ENCODE measurements at places on chromosomes 7 and 10.

DNA sequence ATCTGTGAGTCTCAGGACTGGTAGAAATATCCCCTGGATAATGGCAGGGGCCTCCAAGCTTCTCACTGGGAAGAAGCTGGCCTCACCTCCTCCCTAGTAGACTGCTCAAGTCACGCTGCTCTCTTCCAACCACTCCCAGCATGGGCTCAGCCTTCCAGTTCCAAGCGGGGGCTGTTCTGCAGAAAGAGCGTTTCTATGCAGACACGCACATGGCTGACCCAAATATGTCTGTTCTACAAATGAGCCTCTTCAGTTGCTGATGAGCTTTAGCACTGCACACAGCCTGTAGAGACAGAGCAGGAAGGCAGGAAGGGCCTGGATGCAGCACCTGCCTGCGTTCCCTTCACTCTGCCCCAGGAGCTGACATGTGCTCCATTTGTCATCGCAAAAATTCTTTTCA is 523.9 kb upstream of the MGMT start:
- DNase-seq, result no peak

DNA sequence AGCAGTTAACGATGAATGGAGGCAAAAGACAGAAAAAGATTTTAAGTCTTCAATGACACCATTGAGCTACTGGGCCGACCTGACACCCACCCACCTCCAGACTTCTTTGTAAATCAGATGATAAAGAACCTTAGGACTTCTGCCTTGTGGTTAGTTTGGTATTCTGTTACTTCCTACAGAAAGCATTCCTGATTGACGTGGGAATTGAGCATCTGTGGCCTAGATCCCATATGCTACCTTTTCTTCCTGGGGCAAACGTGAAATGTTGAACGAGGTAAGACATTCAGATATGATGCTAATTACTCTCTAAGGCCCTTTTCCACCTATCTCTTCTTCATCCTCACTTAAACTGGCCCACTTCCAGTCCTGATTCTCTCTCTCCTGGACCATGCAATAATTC is 10.2 kb downstream of the PRLHR start:
- DNase-seq, result no peak

- no peak for DNase-seq
These were observed 117.7 kb downstream of the APBB1IP start for GRCh38 chr10:26555719-26556368.

GRCh38 chr7:55134359-55134725 is 115.5 kb downstream of the EGFR start:
- no peak for DNase-seq

DNA sequence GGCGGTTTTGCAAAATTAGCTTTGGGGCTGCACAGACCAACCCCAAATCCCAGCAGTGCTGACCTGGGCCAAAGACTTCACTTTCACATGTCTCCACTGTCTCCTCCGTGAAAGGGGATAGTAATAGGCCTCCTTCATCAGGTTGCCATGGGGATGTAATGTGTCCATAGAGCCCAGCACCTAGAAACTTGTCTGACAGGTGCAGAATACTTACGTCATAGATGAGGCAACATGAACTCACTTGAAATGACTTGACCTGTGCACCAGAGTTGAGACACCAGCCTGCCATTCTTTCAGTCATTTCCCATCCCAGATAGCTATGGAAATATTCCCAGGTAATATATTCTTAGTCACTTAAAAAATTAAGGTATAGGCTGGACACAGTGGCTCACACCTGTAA is 94.2 kb downstream of the INSYN2A start:
- DNase-seq, result no peak

GRCh38 chr10:129517680-129518057 is 50.6 kb downstream of the MGMT start:
- DNase-seq, result no peak

GRCh38 chr7:33190688-33191304 is 61.4 kb downstream of the BBS9 start:
- DNase-seq, result no peak

- DNase-seq, result peak; percentile 11
These were observed 1.5 kb downstream of the IL6 start for GRCh38 chr7:22728401-22729029.

- peak; percentile 18 for DNase-seq
These were observed 99.8 kb upstream of the AGBL3 start for GRCh38 chr7:134886353-134887057.

DNA sequence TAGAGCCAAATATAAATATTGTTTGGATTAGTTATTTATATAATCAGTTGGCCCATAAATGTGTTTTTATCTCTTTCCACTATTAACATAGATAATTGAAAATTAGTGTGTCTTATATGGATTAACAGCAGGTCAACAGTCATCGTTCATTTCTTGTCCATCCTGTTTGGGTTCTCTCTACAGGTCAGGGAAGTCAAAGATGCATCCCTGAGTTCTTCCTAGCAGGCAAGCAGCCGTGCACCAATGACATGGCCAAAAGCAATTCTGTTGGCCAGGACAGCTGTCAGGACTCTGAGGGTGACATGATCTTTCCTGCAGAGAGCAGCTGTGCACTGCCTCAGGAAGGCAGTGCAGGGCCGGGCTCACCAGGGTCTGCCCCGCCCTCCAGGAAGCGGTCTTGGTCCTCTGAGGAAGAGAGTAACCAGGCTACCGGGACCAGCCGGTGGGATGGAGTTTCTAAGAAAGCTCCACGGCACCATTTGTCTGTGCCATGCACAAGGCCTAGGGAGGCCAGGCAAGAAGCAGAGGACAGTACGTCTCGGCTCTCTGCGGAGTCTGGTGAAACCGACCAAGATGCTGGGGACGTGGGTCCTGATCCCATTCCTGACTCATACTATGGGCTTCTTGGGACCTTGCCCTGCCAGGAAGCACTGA is 15.9 kb downstream of the FBH1 start:
- DNase-seq, result no peak

GRCh38 chr7:132422502-132423111 is 153.7 kb downstream of the PLXNA4 start:
- no peak for DNase-seq

DNA sequence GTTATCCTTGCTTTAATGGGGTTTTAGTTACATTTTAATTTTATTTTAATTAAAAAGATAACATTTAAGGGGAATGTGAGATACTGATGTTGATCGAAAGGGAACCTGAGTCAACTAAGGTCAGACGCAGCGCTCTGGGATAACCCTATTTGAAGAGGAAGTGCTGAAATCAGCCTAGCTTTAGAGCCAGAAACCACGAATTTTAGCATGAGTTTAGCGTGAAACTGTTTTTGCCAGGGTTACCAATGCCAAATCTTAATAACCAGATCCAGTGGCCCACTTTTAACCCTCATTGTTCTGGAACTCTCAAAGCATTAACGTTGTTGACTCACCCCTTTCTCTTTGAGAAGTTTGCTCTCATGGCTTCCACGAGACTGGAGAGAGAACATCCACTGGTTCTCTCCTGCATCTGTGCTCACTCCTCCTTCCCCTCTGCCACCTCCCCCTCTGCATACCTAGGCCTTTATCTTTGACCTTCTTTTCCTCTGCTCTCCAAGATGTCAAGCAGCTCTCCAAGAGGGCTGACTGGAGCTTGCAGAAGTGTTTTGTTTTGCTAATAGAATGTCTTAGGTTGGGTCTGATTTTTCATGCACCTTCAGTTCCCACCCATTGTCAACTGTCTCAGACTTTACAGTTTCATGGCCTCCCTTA is 198.3 kb upstream of the CELF2 start:
- DNase-seq, result no peak

GRCh38 chr7:67854221-67855178 is 857.9 kb downstream of the TYW1 start:
- no peak for DNase-seq

DNA sequence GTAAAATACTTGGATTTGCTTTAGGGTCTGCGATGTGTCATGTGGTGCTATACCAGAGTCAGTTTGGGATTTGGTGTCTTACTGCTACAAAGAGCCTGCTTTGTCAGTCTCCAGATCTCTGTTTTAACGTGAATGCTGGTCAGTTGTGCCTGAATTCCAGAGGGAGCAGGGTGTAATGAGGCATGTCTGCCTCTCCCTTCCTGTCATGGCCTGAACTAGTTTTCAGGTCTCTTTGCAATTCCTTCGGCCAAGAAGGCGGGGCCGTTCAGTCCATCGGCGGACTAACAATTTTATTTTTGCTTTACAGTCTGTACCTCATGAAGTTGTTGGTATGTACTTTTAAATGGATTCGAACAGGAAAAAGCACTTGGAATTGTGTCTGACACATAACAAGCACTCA is 465.1 kb upstream of the ADARB2 start:
- DNase-seq, result no peak

DNA sequence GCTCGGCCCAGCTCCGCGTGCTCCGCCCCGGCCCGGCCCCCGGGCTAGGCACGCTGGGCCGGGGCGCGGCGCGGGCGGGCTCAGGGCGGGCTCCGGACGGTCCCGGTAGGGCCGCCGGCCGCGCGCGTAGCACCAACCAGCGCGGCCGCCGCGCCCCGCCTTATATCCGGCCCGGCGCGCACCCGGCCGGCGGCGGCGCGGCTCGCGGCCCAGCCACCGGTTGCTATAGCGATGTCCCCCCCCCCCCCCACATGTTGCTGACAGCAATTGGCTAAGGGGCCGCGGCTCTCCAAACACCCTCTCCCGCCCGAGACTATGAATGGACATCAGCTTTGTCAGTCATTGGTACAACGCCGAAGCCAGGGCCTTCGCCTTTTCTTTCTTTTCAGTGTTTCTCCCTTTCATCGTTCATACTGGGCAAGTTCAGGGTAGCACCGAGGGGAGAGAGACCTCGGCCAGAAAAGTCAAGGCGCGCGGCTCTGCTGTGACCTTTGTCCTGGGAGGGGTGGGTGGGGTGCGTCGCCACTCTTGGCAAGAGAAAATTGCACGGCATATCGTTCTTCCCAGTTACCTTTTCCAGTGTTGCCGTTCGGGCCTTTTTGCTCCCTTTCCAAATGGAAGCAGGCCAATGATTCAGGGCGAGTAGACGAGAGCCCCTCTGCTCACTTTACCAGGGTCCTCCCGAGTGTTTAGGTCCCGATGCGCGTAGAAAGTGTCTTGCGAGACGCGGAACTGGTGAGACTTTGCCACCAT is 354.2 kb downstream of the DNAJB6 start:
- DNase-seq, result no peak

GRCh38 chr10:113681533-113682470 is 2.1 kb downstream of the CASP7 start:
- DNase-seq, result no peak

DNA sequence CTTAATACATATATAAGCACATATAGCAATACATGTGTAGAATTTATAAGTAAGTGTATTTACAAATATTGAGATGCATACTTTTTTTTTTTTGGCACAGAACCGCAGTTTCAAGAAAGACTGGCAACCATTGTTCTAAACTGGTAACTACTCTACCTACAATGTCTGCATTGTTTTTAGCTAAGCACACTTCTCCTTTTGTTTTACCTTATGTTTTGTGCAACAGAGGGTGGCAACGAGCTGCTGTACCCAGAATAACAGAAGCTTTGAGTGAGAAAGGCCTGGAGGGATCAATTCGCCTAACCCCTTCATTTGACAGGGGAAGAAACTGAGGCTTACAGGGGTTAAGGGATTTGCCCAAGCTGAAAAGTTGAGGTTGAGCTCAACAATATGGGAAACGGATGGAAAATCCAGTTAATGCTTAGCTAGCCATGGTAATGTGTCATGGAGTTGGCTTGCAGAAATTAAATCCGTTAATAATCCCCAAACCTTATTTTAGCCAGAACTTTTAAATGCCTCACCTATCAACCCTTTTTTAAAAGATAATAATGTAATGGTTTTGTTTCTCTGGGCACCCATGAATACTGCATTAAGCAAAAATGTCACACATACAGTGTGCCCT is 25.5 kb downstream of the FZD1 start:
- no peak for DNase-seq

- peak; percentile 40 for DNase-seq
These were observed at the start of gene DPYSL4 for GRCh38 chr10:132186488-132187429. Gene DPYSL4 (plus strand): TSS chr10:132186948. CDS start chr10:132187064, 116 bp downstream.

GRCh38 chr7:148698007-148698396 is 701 bp upstream of the CUL1 start:
- DNase-seq, result no peak

GRCh38 chr10:14839305-14839695 is 1.2 kb downstream of the HSPA14 start:
- DNase-seq, result no peak

DNA sequence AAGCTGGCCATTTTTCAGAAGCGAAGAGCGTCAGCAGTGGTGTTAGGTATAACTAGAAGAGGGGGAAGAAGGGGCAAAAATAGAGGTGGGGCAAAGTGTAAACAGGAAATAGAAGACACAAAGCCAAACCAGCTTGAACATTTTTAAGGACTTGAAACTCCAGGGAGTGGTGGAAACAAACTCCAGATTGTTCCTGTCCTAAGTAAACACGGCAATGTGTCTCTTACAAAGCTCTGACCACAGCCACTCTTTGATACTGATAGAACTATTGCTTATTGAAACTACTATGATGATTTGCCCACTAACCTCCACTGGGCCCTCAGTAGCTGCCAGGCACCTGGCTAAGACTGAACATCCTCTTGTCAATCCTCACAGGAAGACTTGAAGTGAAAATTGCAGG is 20.8 kb upstream of the CDH23 start:
- DNase-seq, result no peak

DNA sequence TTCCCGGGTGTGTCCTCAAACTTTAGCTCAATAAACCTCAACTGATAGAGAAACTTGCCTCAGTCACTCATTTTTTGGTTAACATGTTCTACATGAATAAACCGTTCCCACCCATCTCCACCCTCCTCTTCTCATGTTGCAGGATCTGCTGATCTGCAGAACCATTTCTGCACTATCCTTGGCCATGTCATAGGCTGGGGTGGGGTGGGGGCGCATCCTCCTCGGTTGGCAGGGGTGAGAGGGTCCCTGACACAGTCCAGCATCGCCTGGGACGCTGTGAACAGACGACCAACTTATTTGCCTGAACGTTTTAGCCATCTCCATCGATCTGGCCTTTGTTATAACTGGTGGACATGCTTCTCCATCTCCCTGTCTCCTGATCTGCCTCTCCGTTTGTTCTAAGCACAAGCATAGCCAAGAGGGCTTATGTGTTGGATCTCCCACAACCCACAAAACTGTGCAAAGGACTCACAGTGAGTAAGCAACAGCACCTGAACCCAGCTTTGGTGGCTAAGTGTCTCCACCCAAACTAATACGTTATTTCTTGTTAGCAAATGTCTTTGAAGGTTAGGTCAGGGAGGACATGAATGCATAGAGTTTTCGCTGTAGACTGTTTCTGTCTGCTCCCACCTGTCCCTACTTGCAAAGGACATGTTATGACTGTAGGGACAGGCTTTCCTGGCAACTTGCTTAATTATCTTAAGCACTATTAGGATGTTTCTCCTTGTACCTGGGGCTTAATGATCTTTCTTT is 51.7 kb downstream of the PRKCQ start:
- DNase-seq, result no peak

GRCh38 chr7:96679886-96680285 is 29.8 kb downstream of the SEM1 start:
- no peak for DNase-seq

Data from CD4-positive, alpha-beta T cell treated with Interleukin-6 at 100 ng/mL for 8 hours (primary cell).